ACHN (cell line): ENCODE measurements at places on chromosomes 11 and 22.

DNA sequence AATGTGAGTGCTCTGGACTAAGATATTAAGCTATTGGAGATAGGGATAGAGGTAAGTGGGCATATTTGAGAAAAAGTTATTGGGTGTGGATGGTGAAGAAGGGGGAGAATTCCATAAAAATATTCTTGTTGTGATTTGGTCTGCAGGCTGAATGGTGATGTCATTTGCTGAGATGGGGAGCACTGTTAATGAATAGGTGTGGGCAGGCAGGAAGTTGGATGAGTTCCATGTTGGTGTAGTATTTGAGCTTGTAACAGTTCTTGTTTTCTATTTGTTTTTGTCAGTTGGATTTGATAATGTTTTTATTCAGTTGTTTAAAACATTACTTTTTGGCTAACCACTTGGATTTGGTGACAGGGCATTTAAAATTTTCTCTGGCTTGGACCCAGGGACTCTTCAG is 168.8 kb downstream of the C11orf87 start:
- no peak for DNase-seq

- DNase-seq: peak; percentile 41
Observed at GRCh38 chr11:130451231-130452019, 3.0 kb downstream of the ADAMTS15 start.

- no peak for DNase-seq
Observed at GRCh38 chr22:44289414-44290171, 23.2 kb downstream of the SHISAL1 start.

GRCh38 chr22:46367707-46368191 is 32.2 kb downstream of the TRMU start:
- peak; percentile 52 for DNase-seq

GRCh38 chr11:5815534-5815933 is 6.8 kb downstream of the OR52N2 start:
- DNase-seq: no peak

DNA sequence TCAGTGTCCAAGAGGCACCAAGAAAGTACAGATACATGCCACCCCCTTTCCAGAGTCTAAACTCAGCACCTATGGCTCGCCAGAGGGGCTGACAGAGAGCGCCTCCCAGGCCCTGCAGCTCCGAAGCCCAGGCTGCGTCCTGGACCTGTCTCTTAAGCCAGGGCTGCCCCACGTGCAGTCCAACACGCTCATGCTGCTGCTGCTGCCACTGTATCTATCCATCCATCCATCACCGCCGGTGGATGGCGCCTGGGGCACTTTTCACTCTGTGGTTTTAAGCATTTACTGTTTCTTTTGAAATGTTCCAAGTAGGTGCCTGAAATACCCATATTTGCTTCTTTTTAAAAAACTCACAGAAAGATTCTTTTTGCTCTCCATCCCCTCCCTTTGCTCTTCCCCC is 41.8 kb downstream of the MACROD1 start:
- no peak for DNase-seq

GRCh38 chr11:59253001-59253400 is 40.3 kb upstream of the MPEG1 start:
- no peak for DNase-seq

DNA sequence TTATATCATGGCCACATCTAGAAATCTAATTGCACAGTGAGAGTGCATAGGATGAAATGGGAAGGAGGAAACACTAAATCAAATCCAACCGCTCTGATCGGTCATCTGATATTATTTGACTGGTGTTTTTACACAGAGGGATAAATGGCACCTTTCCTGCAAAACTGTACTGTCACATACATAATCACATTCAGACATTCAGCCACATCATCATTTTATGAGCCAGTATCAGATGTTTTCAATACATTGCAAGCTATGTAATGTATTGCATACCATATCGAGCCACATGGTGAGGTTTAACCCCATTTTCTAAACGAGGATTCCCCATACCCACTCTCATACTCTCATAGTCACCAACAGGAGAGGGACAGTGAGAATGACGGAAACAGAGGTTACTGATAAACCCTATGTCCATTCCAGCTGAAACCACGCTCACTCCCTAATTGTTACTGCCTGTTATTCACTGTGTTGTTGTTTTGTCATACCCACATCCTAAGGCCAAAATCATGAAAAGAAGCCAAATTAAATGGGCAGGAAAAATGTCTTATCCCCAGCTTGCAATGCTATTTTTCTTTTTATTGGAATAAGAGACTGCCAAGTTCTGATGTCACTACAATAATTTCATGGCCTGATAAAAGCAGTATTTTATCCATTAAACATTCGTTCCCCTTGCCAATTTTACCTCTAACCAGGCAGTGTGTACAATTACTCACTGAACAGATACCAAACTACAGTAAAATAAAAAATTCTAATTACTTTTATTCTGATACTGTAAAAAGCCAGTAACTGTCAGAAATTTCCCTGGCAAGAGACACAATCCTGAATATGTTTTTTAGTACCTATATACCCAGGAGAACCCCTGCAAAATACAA is 9.0 kb downstream of the CDON start:
- no peak for DNase-seq

GRCh38 chr11:77195071-77195755 is 67.2 kb downstream of the MYO7A start:
- DNase-seq: no peak

- no peak for DNase-seq
Observed at GRCh38 chr22:43892183-43892894, 526 bp upstream of the PNPLA5 start.

DNA sequence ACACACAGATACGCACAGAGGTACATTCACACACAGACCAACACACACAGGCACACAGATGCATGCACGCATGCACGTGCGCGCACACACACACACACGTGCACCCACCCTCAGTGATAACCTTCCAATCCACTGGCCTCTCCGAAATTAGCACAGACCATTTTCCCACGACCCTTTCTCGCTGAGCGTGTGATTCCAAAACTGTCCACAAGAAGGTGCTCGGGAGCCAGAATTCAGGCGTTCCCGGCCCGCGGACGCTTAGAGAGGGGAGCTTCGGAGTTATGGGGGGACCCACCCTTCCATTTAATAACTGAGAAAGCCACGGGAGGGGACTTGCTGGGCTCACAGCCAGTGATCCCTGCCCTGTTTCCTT is 33.8 kb upstream of the SLC35C1 start:
- DNase-seq: peak; percentile 52

DNA sequence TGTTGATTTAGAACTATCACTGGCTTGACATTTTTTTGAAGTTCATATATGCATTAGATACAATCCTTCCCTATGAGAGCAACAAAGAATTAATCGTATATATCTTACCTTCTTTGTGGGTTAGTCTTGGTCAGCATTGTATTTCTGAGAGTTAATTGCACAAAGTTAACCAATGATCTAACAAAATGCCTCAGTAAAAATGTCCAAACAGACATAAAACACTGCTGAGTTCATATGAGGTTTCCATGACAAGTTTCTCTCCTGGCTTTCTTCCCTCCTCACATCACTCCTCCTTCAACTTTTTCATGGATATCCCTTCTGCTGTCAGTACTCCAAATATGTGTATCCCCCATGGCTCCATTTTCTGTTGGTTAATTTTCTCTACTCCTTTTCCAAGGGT is 9.0 kb downstream of the MAP6 start:
- DNase-seq: no peak

DNA sequence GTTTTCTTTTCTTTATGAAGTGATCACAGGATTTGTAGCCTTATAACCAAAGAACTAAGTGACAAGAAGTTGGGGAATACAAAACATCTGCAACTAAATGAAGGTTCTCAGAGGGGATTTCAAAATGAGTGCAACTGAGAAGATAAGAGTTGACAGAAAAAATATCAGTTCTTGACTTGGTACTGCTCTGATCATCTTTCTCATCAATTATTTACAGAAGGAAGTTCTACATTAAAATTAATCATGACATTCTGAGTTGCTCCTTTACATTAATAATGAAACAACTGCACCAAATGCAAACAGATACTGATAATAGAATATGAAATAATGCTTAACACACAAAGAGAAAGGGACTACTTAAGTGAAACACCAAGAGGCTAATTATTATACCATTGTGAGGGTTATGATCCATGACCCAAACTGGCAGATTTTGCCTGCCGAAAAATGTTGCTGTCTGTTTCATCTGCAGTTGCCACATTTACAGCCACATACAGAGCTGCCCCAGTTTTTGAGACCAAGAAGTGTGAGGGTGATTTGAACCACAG is 561.9 kb upstream of the ANO5 start:
- DNase-seq: no peak

DNA sequence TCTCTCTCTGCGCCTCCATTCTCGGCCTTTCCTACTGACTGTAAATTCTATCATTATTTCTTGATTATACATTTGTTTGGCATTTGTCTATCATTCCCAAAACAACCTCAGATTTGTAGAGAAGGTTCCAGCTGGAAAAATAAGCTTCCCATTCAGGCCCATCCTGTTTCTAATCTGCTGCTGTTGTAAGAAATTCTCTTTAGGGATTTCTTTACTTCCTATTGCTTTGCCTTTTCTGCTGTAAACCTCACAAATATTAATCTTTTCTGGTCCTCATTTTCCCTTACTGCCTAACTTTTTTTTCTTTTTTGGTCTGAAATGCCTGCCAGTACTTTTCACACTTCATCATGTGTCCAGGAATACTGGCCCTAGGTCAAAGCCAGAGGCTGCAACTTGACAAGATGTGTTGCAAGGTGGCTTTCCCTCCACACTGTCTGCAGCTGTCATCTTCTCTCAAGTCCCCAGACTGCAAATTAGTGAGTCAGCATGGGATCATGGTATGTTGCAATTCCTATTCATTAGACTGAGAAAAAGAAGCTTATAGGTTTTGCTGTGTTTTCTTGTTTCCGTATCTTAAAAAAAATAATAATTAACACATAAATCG is 858.7 kb upstream of the CHORDC1 start:
- no peak for DNase-seq

GRCh38 chr22:24582056-24582814 is 10.6 kb downstream of the LRRC75B start:
- no peak for DNase-seq

- DNase-seq: no peak
Observed at GRCh38 chr11:78940500-78941225, 366.0 kb upstream of the NARS2 start.

- no peak for DNase-seq
Observed at GRCh38 chr11:126594921-126595367, 239.5 kb downstream of the ST3GAL4 start.

DNA sequence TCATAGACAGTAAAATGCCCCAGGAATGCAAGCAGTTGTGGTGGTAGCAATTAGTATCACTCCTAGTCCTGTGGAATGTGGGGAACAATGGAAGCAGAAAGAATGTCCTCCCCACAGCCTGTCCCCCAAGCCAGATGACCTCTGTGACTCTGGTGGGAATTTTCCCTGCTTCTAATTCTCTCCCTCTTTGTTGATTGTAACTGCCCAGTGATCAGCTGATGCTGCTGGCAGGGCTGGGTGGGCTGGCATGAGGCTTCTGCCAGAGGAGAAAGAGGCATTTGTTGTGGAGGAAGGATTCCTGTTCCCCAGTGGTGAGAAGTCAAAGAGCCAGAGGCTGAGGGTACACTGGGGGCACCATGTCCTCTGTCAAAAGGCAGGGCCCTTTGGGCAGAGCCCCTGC is 116.7 kb upstream of the NCAM1 start:
- no peak for DNase-seq

DNA sequence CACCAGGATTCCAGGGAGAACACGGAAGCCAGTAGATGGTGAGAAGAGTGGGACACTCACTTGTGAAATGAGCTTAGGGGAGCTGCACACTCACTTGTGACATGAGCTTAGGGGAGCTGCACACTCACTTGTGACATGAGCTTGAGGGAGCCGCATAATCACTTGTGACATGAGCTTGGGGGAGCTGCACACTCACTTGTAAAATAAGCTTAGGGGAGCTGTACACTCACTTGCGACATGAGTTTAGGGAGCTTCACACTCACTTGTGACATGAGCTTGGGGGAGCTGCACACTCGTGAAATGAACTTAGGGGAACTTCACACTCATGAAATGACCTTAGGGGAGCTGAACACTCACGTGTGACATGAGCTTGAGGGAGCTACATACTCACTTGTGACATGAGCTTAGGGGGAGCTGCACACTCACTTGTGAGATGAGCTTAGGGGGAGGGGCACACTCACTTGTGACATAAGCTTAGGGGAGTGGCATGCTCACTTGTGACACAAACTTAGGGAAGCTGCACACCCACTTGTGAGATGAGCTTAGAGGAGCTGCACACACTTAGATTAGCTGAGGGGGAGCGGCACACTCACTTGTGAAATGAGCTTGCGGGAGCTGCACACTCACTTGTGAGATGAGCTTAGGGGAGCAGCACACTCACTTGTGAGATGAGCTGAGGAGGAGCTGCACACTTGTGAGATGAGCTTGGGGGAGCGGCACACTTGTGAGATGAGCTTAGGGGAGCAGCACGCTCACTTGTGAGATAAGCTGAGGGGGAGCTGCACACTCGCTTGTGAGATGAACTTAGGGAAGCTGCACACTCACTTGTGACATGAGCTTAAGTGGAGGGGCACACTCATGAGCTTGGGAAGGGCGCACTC is 59.0 kb downstream of the NCAPD3 start:
- no peak for DNase-seq

DNA sequence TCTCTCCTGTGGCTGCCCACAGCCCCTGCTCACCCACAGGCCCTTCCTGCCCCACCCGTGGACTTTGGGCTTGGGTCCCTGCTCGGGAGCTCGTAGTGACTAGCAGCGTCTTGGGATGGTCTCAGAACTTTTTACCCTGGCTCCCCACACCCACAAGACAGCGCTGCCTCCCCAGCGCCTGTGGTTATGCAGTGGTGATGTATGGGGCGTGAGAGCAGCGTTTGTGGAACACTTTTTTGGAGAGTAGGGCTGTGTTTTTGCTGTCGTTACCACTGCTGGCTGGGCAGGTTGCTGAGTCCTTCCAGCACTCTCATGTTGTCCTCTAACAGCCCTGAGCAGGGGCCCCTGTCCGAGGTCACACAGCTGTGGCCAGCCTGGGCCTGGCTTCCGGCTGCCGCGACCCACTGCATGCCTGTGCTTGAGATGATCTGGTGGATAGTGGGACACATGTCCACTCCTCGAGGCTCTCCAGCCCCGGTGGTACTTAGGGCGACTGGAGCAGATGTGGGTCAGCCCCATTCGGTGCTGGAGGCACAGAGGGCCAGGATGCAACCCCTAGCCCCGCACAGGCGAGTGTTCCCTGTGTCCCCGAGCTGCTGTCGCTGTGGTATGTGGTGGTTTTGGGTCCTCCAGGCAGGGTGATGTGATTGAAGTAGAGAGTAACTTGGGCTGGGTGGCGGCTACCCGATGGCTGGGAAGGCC is 7.1 kb upstream of the GRAMD4 start:
- DNase-seq: no peak

- no peak for DNase-seq
Observed at GRCh38 chr11:114209343-114209742, 86.9 kb upstream of the NNMT start.

GRCh38 chr22:22821340-22821739 is 66.3 kb upstream of the IGLL5 start:
- no peak for DNase-seq

- no peak for DNase-seq
Observed at GRCh38 chr11:128522943-128523518, 64.3 kb downstream of the ETS1 start.

DNA sequence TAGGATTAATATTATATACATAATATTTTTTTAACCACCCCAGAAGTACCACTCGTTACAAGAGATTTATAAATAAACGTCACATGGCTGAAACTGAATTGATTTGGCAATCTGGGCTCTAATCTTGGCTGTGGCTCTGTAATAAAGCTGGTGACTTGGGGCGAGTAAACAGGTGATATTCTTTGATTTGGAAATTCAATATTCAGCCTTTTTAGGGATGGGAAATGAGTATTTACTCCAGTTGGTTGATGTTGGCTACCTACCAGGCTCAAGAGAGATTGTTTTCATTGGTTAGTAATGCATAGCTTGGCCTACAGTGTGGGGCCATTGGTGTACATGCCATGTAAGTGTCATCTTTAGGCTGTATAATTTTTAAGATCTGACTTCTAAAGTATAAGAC is 117.7 kb upstream of the SORL1-AS1 start:
- no peak for DNase-seq
